ENCODE measurements at places on chromosomes 6 and 20.

- no peak for DNase-seq
Measured at GRCh38 chr20:49894073-49894470, 21.3 kb downstream of the SPATA2 start.

- no peak for DNase-seq
Measured at GRCh38 chr6:161413355-161413771, 139.5 kb upstream of the AGPAT4 start.

DNA sequence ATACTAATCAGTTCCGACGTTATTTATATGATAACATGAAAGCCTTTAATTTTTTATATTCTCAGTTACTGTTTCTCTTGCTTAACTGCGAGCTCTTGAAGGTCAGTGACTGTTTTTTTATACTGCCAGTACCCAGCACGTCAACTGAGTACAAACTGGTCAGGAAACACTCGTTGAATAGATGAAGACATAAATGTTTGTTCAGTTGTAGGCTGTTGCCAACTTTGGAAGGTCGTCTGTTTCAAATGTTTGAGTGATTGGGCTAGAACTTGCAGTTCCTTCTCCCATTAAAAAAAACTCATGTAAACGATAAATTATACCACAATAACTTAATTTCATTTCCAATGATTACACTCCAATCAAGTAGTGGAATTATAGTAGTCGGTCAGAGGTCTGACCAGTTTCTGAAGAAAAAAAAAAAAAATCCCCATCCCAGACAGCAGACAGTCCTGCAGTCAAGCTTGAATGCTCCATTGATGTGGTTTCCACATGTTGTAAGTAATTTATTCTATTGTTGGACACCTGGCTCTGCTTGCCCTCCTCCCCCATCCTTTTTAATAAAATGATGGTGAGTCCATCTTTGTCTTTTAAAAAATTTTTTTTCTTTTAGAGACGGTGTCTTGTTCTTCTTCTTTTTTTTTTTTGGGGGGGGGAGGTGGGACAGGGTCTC is 81.1 kb downstream of the SASH1 start:
- no peak for DNase-seq

DNA sequence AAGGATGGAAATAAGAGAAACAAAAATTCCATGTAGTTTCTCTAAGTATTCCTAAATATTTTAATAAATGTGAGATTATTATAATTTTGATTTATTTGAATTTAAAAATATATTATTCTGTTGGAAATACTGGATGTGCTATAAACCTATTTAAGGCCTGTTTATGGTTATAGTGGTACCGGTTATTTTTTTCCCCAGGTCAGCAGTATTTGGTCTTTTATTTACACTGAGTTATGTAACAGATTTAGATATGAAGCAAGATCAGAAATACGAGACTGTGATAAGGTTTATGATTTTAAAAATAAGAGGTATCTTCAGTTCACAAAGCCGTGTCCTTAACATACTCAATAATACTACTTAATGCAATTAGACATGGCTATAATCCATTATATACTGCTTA is 634.3 kb upstream of the POU3F2 start:
- no peak for DNase-seq

GRCh38 chr6:31441365-31442267 is 38.2 kb downstream of the MICA start:
- DNase-seq = peak; percentile 78

- DNase-seq = no peak
Measured at GRCh38 chr20:4051413-4052138, 36.2 kb upstream of the RNF24 start.

DNA sequence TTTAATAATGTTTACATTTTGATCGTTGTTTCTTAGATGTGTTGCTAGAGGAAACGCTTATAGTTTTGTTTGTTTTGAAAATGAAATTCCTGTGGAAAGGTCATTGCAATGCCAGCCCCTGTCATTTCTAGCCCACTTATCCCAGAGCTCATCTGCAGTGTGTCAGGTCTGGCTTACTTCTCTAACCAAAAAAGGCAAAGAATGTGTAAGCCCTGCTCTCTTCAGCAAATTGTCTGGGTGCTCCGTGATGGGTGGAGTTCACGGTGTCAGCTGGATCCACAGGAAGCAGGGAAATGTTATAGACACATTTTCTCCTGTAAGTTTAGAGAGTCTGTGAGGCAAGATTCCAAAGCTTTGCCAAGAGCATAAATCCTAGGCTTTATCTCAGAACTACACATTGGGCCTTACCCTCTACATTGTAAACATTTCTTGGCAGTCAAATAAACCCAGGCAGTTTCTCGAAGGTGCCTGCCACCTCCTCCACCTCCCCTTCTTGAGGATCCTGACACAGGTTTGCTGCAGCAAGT is 50.9 kb downstream of the RPRD1B start:
- DNase-seq = no peak

Measured in AML-193 (cell line).